Muscle of back (tissue), 13 donors: ENCODE measurements at places on chromosomes 12 and 14. TPM values are rescaled to one million over a fixed set of nuclear protein-coding genes. Genes with fewer than 3 reads are reported as not detected.

DNA sequence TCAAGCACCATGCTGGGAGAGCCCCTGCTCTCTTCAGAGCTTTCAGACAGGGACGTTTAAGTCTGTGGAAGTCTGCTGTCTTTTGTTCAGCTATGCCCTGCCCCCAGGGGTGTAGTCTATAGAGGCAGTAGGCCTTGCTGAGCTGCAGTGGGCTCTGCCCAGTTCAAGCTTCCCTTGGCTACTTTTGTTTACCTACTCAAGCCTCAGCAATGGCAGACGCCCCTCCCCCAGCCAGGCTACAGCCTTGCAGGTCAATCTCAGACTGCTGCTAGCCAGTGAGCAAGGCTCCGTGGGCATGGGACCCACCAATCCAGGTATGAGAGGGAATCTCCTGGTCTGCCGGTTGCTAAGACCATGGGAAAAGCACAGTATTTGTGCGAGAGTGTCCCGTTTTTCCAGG is 37.4 kb upstream of the C12orf71 start:
- DNase-seq, result no peak

DNA sequence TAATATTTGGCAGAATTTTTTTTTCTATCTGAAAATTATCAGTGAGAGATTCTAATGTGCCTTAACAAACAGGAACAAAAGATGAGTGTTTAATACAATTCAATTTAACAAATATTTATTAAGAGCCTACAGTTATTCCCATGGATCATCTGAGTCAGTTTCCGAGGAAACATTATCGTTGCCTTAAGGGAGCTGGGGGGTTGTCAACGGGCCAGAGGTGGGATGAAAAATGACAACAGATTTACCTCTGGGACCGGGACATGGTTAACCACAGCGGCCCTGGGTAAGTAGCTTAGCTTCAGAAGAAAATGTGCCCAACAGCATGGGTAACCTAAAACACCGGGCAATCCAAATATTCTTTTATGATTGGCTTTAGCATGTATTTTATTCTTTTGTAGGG is 113.6 kb downstream of the DAD1 start:
- no peak for DNase-seq

The GTF2H3 gene
- polyA plus RNA-seq, result 22.1 TPM

DNA sequence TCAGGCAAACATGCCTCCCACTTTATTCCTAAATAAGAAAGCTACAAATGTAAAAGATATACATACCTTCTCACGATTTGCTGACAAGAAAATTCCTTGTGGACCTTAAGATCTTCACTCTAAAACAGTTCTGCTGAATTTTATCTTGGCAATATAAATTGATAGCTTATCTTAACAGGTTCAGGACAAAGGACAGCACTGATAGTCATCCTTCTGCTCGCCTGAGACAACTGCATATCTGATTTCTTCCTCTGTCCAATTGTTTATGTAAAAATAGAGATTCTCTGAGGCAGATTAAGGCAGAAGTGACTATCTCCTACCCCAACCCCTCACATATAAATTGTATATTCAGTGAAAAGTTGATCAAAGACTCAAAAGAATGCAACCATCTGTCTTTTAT is 44.9 kb downstream of the CAPZA3 start:
- DNase-seq, result no peak

The RTL1 gene
- polyA plus RNA-seq, result 42.9 TPM

The LMO3 gene
- 2.3 TPM for polyA plus RNA-seq

GRCh38 chr14:103385929-103386712 is 906 bp downstream of the MARK3 start:
- no peak for DNase-seq

GRCh38 chr14:32201816-32202490 is at the start of gene RNU6-7:
Gene RNU6-7 (plus strand): TSS chr14:32202045.
- peak; percentile 65 for DNase-seq

GRCh38 chr14:77618381-77618970 is 2.0 kb upstream of the SPTLC2 start:
- no peak for DNase-seq

DNA sequence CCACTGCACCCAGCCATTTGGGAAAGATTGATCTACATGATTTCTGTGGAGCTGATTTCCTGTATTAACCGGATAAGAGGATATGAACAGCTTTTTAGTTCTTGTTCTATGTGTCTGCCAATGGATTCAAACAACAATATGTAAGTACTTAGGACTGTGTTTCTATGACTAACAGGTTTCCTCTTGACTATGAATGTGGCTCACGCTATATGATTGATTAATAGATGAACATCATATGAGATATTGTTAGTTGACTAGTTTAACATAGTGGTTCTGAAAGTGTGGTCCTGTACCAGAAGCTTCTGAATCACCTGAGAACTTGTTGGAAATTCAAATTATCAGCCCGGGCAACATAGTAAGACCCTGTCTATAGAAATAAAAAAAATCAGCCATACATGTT is 12.8 kb upstream of the CSRP2 start:
- DNase-seq, result no peak

DNA sequence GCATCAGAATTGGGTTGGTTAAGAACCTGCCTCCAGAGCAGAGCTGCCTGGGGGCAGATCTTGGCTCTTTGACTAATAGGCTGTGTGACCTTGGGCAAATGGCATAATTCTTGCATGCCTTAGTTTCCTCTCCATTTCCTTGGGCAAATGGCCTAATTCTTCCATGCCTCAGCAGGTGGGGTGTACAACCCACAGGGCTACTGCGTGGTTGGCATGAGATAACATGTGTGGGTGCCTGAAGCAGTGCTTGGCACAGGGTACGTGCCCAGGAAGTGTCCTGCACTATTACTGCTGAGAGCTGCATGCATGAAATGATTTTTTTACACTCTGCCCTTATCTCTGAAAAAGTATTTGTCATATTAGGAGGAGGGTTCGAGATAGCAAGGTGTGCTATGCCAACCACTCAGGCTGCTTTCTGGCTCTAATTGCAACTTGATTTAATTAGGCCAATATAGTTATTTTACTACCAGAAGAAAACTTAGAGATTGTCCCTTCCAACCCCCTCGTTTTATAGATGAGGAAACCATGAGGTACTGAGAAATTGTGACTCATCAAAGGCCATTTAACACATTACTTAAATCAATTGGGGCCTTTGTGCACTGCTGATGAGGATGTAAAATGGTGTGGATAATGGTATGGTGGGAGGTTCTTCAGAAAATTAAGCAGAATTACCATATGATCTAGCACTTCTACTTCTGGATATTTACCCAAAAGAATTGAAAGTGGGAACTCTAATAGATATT is 161.6 kb upstream of the HIF1A start:
- DNase-seq, result no peak

The PARP11 gene
- 7.6 TPM for polyA plus RNA-seq

DNA sequence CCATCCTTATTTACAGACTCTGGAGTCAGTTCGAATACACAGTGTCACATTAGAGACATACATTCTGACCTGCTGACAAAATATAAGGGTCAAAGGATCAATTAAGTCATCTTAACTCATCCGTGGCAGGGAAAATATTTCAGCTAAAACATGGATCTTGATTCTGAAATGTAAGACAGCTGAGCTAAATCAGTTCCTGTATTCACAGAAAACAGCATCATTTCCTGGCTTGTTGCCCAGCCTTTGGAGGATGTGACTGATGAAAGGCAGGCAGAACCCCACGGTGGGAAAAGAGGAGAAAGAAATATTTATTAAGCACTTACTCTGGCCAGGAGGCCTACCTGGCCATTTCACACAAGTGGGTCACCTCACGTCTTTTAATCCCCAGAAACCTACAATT is 101.9 kb downstream of the GAS2L3 start:
- DNase-seq, result peak; percentile 58

- DNase-seq, result no peak
These were observed 8.0 kb upstream of the GPR84 start for GRCh38 chr12:54372113-54372806.

The RNASE3 gene
- polyA plus RNA-seq, result not detected

DNA sequence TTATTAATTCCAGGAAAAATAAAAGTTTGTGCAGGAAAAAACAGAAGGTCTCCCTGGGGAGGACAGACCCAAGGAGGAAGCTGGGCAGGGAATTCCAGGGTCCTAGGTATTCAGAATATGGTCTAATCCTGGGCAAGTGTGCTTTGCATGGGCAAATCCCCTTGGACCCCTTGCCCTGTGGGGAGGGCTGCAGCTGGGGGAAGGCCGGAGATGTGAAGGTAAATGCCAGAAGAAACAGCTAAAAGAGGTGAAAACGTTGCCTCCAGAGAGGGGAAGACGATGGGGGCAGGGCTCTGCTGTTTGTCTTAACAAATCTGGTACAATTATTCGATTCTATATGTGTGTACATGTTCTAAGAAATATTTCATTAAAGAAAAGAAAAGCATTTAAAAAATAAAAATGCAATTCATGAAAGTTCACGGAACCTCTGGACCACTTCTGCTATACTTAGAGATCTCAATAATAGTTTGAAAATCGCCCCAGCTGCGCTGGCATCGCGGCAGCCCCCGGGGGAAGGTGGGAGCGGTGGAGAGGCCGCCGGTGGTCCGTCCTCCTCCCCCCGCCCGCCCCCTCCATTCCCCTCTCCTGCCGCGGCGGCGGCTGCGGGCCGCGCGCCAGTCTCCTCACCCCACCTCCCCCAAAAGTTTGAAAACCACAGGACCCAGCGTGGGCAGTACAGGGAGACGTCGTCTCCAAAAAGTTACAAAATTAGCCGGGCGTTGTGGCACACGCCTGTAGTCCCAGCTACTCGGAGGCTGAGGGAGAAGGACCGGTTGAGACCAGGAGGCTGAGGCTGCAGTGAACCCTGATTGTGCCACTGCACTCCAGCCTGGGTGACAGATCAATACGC is 1.5 kb upstream of the PRPF40B start:
- no peak for DNase-seq

DNA sequence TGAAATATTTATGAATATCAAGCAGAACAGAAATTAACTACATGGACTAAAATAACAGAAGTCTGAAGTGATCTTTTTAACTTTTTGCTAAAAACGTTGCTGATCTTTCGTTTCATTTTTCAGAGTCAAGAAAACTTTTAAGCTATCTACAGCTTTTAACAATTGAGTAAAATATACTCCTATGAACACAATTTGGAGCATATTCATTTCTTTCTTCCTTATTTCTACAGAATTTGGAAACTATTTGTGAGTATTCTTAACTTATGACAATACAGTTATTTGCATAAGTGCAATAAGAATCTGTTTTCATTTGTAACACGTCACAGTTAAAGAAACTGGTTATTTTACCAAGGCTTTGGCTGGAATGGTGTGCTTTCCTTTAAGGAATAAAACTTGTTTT is 21.0 kb upstream of the B4GALNT1 start:
- DNase-seq, result no peak

DNA sequence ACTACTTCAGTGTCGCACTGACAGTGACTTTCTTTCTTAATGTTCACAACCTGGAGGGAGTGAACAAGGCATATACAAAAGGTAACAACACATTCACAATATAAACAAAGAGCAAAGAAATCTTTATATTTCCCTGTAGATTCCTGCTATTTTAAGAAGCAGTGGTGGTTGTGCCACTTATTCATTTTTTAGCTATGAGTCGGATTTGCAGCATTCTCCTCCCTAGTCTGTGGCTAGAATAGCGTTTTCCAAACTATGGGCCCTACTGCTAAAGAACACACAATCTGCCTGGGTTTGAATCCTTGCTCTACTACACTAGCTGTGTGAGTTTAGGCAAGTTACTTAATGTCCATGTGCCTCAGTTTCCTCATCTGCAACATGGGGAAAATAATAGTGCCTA is 18.6 kb upstream of the MDM1 start:
- DNase-seq, result no peak

The KCNMB4 gene
- 15.8 TPM for polyA plus RNA-seq

The GPR65 gene
- polyA plus RNA-seq, result 0.46 TPM

The RPGRIP1 gene
- 0.44 TPM for polyA plus RNA-seq

The SLC6A12 gene
- 0.58 TPM for polyA plus RNA-seq

DNA sequence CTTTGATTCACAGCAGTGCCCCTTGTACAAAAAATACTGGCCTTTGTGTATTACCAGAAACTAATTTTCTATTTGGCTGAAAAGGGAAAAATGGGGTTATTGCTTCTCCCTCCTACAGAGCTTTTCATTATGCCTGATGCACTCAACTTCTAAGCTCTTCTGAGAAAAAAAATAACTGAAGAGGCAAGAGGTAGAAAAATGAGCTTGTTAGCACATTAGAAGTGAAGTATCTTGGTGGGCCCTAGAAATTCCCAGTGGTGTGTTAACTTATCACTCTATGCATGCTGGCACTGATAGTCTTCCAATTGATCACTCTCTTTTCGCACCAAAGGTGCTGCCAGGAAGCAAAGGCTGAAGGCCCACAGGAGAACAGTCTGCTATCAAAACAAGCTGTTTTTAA is 17.1 kb downstream of the INSM2 start:
- DNase-seq, result no peak

The KRT6A gene
- 0.20 TPM for polyA plus RNA-seq

DNA sequence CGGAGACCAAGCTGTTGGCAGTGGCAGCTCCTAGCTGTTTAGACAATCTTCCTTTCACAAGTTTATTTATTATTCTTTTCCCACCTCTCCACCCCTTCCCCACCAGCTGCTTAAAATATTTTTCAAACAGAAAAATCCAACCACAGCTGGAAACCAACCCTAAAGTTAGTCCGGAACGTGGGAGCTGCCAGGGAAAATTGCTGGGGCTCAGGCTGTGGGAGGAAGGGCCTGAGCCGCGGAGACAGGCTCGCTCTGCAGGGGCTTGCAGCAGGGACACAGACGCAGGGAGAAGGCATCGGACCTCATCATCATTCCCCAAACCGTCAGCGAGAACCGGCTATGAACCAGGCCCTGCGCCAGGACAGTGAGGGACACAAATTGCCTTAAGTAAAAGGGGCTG is 16.1 kb upstream of the TMEM106C start:
- no peak for DNase-seq
